ENCODE measurements at places on chromosomes 6 and 20.
A peak's percentile ranks its signal among the peaks of the same experiment; 100 is the strongest.

DNA sequence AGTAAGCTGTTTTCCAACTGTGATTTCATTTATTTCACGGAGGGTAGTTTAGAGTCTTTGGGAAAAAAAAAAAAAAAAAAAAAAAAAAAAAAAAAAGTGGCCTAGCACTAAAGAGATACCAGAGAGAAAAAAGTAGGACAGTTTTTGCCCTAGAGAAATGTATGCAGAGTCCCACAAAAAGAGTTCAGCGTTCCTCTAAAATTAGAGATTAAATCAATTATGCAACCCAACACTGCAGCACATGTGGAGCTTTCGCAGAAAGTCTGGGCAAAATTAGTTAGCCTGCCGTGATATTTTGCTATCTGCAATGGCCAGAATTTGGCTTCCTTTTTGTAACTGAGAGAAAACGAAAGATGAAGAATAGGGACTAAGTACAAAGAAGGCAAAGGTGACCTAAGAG lies 309.8 kb downstream of the PKHD1 start:
- DNase-seq: no peak

DNA sequence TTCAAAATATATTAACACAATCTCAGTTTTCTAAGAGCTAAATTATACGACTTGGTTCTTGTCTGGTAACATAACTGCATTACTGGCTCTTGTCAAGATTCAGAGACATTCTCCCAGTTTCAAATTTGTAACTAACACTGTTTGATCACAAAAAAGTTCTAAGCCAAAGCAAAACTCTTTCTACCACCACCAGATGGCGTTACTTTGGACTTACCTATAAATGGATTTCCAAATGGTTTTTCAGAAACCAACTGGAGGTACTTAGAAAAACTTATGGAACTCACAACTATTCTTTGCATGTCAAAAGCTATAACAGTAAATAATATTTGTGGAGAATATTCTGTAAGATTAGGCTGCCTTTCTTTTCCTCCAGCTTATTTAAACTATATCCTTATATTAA lies 34.2 kb upstream of the GFRAL start:
- DNase-seq: no peak

DNA sequence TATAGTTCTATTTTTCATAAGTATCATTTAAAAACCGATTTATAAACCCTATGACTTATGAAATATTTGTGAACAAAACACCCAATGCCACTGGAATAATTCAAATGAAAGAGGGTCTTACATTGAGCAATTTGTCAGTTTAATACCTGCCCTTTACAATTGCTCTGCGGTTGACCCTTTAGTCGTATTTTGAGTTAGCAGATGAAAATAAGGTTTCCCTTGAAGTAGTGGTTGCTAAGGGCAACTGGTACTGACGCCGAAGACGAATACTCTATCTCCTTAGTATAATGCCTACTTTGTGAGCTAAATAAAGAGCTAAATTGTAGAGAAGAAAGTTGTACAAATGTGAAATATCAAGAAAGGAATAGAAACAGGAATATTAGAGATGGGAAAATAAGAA lies 69.4 kb downstream of the KCNQ5 start:
- no peak for DNase-seq

DNA sequence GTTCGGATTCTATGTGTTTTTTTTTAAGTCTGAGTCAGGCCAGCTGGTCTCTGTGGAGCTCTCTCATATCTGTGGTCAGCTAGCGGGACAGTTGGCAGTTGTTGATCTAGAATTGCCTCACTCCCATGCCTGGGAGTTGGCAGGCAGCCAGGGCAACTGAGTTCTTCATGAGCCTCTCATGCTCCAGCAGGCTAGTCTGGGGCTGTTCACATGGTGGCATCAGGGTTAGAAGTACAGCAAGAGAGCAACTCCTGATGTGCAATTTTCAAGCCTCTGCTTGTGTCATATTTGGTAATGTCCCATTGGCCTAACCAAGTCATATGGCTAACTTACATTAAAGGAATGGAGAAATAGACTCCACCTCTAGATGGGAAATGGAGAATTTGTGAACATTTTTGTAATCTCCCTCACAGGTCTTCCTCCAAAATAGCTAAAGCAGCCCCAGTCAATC lies 6.7 kb upstream of the IFT52 start:
- no peak for DNase-seq

GRCh38 chr20:18019068-18019467 lies 38.6 kb downstream of the OVOL2 start:
- DNase-seq: no peak

DNA sequence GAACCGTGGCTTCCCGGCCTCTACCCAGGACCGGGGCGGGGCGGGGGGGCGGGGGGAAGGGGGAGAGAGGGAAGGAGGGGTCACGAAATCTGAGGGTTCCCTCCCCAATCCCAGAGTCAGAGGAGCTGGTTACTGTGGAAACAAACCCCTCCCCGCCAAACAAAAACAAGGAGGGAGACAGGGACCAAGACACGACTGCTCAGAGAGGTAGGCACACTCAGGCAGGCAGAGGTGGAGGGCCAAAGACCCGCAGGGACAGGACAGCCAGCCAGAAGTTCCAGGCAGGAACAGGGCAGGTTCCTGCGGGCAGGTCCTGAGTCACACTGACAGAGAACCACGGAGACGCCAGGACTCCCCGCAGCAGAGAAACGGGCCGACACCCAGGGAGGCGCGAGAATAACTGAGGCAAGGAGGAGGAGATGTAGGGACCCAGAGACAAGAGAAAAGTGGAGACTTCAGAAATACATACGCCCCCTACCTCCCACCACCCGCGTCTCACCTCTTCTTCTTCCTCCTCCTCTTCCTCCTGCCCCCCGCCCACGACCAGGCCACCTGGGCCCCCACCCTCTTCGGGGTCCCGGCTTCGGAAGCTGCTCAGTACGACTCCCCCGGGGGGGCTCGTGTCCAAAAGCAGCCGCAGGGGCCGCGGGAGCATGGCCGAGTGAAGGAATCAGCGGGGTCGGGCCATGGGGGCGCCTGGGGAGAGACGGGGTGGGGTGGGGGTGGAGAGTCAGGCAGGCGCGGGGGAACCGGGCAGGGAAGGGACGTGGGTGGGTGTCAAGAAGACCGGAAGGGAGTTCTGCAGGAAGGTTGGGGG lies 578 bp downstream of the RGL2 start:
- DNase-seq: no peak

DNA sequence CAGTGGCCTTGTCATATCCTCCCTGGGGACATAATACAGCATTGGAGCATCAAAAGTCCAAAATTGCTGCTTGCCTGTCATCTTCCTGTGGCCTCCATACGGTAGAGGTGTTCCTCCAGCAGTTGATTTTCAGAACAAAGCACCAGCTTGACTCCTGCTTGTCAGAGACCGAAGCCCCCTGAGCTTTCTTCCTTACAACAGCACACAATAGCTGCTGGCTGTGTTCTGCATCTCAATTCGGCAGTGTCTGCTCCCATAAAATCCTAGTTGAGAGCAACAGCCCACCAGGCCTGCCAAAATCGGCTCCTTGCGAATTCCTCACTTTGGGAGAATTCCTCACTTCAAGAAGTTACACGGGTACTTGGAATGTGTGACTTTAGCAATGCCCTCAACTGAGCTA lies 372.9 kb downstream of the SAMD5 start:
- no peak for DNase-seq

GRCh38 chr6:97449444-97449966 lies 166.5 kb upstream of the MMS22L start:
- no peak for DNase-seq

- peak; percentile 20 for DNase-seq
These were observed 203.9 kb upstream of the CST7 start for GRCh38 chr20:24745206-24745605.

- no peak for DNase-seq
These were observed 47.4 kb downstream of the STK38 start for GRCh38 chr6:36499918-36500317.

DNA sequence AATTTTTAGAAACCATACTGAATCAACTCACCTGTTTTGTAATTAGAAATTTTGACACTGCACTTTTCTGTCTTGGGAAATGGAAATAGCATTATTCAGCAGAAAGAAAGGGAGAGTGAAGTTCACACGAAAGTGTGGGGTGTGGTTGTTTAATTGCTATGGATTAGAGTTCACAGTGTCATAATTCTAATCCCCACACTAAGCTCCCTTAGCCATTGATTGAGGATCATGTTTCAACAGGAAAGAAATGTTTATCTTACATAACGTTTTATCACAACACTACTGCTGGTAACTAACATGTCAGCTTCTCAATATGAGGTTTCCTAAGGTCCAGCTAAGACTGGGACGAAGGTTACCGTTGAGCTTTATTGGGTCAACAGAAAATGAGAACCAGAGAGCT lies 31.4 kb upstream of the GSTA5 start:
- DNase-seq: no peak

GRCh38 chr6:78984225-78984950 lies 93.7 kb downstream of the PHIP start:
- no peak for DNase-seq

- DNase-seq: no peak
These were observed 260.6 kb upstream of the TAB2 start for GRCh38 chr6:149056777-149057463.

- no peak for DNase-seq
These were observed 78.2 kb downstream of the UBE3D start for GRCh38 chr6:82987416-82987815.

GRCh38 chr6:144064402-144065212 lies 30.8 kb downstream of the SF3B5 start:
- no peak for DNase-seq

DNA sequence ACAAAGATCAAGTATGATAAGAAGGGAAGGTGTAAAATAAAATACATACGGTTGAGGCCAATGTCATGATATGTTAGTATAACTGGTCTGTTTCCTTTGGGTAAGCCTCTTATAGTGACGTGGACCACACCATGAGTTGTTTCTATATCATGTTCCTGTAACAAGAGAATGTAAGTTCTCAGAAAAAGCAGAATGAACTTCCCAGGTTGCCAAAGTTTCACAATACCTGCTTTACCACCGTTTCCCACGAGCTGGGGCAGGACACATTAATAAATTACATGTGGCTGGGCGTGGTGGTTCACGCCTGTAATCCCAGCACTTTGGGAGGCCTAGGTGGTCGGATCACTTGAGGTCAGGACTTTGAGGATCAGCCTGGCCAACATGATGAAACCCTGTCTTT lies 42.6 kb upstream of the SLA2 start:
- DNase-seq: no peak

DNA sequence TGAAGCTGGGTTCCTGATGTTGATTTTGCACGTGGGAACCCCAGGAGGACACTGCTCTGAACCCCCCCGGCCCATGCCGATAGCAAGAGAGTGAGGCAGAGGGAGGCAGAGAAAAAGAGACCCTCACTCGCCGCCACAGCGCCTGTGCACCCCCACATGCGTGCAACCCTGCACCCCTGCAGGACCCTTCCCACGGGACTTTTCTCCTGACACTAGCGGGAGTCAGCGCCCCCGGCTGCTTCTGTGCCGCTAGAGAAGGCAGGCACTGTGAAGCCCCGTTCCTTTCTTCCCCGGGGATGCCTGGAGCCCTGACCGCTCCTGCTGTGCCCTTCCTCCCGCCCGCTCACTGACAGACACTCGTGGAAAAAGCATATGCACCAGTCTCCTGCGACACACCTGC lies 67.4 kb downstream of the GMPR start:
- DNase-seq: no peak

GRCh38 chr6:147522597-147522996 lies 14.1 kb downstream of the SAMD5 start:
- DNase-seq: no peak

Measured in type B pancreatic cell (in vitro differentiated cells).